ENCODE measurements at places on chromosomes 5 and 9.

GRCh38 chr5:9441610-9442009 is 104.3 kb downstream of the SEMA5A start:
- no peak for DNase-seq

DNA sequence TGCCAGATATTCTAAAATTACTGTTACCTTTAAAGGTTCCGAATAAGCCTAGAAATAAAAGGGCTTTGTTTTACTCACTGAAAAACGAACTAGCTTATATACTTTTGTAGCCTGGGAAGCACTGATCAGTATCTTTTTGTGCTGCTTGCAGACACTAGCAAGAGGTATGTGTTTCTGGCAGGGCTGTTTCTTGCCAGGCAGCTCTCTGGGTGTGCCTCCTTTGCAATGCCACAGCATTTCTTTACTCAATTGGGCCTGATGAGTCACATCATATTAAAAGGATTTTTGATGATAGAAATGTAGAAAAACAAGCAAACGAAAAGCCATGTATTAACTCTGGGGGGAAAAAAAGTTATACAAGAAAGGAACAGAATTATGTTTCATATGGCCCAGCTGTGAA is 35.6 kb downstream of the CD180 start:
- no peak for DNase-seq

DNA sequence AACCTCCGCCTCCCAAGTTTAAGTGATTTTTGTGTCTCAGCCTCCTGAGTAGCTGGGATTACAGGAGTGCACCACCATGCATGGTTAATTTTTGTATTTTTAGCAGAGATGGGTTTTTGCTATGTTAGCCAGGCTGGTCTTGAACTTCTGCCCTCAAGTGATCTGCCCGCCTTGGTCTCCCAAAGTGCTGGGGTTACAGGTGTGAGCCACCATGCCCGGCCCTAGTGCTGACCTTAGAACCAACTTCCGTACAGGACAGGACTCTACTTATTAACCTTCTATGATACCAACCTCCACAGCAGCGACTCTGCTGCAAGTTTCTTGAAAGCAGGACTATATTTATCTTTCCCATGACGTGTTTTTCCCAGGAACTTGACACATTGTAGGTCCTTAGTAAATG is 176.9 kb downstream of the RGS3 start:
- DNase-seq = no peak

- no peak for DNase-seq
Measured at GRCh38 chr9:94630833-94631232, 8.5 kb downstream of the FBP1 start.

GRCh38 chr5:179340465-179340864 is 4.8 kb downstream of the ADAMTS2 start:
- DNase-seq = no peak

DNA sequence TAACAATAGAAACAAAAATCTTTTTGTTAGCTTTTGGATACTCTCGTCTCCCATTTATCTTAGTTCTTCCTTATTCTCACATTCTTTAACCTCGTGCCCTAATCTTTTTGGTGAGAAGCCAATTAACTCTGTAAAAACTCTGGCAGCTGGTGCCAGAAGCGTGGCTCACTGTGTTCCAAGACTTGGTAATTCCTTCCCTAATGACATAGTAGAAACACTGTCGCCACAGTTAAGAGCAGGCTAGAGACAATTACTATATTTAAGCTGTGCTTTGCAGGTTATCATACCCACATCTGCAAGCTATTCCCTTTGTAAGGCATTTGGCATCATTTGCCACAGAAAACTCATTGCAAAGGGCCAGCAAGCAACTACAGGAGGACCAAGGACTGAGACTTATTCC is 160.9 kb upstream of the PIK3R1 start:
- DNase-seq = no peak

- no peak for DNase-seq
Measured at GRCh38 chr9:70677055-70677735, 262.7 kb upstream of the KLF9 start.

DNA sequence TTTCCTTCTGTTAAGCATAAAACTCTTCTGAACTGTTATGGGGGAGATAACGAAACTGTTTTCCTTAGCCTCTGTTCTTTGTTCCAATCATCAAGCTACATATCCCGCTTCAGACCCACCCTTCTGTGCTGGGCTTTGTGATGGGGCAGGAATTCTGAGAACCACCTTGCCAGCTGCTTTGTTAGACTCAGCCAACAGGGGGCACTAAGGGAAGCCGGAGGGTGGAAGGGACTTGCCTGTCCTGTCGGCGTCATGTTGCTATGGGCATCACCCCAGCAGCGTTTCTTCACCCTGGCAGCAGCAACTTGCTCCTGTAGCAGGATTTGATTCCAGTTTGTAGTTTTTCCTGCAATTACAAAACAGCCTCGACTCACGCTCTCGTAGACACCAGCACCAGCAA is 169.1 kb downstream of the CAAP1 start:
- DNase-seq = no peak

DNA sequence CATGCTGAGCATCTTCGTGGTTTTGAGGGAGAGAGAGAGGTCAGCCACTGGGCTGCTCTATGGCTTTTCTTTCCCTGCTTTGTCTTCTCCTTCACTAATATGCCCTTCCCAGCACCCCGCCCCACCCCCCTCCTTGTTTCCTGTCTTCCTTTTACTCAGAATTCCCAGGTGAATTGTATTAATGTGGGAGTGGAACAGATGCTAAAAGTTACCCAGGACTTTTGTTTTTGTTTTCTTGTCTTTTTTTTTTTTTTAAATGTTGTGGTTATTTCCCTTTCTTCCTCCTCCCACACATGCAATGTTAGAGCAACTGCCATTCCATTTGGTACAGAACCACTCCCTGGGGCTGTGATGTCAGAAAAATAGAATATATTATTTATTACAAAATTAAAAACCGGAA is 442.7 kb upstream of the CD180 start:
- DNase-seq = no peak

- no peak for DNase-seq
Measured at GRCh38 chr5:171762903-171763302, 22.7 kb upstream of the SMIM23 start.

GRCh38 chr5:55509796-55510522 is 24.8 kb downstream of the PLPP1 start:
- DNase-seq = no peak

Measured in KG1 (cell line).